CD4-positive, alpha-beta T cell treated with Interleukin-15 for 4 hours (primary cell): ENCODE measurements at places on chromosomes 1 and 21.

GRCh38 chr1:210600421-210601159 is 271.9 kb downstream of the HHAT start:
- DNase-seq = no peak

GRCh38 chr1:21560916-21561638 is 51.9 kb downstream of the ALPL start:
- no peak for DNase-seq

- DNase-seq = no peak
Measured at GRCh38 chr1:10014016-10014415, 17.0 kb downstream of the RBP7 start.

DNA sequence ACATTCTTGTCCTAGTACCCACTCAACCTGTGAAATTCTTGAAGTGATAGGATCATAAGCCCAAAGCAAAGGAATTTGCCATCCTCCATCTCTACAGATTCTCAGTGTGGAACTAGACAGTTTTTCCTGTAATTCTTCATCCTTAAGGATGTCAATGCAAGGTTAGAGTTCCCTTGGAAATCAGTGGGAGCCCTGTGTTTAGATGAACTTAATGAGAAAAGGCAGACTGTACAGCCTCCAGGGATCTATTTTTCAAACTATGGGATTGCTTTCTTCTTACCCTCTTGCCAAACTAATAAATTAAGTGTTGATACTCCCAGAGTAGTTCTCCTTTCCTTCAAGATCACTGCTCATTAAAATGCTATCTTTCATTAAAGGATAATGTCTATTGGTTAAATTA is 78.1 kb upstream of the OLFM3 start:
- no peak for DNase-seq

- DNase-seq = no peak
Measured at GRCh38 chr1:154575147-154575927, 7.8 kb downstream of the CHRNB2 start.

DNA sequence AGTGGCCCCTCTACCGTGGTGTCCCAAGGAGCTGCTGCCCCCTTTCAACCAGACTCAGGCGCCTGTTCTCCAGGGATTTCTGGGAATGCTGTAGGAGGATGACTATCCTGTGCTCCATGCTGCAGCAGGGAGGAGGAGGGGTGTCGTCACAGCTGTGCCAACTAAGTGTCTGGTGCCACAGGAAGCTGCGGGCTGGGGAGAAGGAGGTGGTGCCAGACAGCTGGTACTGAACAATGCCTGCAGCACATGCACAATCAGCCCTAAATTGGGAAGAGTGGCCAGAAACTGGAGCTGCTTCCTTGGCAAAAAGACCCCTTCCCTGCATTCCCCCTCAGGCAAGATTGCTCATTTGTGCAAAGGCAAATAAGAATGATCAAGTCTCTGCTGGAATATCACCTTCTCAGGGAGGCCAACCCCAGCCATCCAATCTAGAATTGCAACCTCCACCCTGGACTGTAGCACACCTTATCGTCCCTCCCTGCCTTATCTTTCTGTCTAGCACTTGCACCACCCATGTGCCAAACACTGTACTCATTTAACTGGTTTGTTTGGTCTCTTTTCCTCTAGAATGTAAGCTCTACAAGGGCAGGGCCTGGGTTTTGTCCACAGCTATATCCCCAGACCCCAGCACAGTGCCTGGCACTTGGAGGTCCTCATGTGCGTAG is 33.3 kb downstream of the LAMB3 start:
- DNase-seq = no peak

- peak; percentile 2 for DNase-seq
Measured at GRCh38 chr1:186082235-186082937, 292.7 kb downstream of the TPR start.

DNA sequence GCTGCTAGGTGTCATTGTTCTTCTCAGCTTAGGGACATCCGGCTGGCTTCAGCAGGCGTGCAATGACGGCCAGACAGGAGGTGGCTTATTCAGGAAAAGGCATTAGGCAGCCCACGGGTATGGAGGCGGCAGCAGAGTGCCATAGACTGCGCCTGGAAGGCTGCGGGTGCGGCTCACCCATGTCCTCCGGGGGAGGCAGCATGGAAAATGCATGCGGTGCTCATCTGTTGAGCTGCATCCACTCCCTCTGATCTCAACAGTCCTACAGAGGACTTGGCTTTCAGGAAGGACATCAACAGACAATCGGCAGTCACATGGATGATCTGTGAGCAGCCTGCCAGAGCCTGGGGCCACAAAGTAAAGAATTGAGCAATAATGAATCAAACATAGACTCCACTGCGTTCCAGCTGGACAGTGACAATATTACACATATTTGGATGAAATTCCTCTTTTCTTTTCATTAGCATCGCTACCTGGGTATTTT is 42.9 kb downstream of the UMODL1 start:
- DNase-seq = no peak

DNA sequence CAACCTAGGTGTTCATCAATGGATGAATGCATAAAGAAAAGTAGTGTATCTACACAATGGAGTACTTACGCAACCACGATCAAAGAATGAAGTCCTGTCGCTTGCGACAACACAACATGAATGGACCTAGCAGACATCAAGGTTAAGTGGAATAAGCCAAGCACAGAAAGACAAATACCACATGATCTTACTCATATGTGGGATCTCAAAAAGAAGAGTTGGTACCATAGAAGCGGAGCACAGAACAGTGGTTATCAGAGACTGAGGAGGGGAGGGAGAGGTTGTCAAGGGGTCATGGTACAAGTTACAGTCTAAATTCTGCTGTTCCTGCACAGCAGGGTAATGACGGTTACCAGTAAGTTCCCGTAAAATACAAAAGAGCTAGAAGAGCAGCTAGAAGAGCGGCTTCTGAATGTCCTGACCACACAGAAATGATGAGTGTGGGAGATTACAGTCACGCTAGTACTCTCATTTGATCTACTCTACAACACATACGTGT is 36.7 kb downstream of the NPHP4 start:
- no peak for DNase-seq
